ENCODE measurements at places on chromosomes 6 and 20. TPM values are rescaled to one million over a fixed set of nuclear protein-coding genes. Genes with fewer than 3 reads are reported as not detected.

OR2H2 gene
- not detected for total RNA-seq

OPRM1 gene
- total RNA-seq: not detected

FAM110A gene
- 3.6 TPM for total RNA-seq

GRCh38 chr20:44264287-44264686 is 17.2 kb downstream of the GDAP1L1 start:
- no peak for DNase-seq

DNA sequence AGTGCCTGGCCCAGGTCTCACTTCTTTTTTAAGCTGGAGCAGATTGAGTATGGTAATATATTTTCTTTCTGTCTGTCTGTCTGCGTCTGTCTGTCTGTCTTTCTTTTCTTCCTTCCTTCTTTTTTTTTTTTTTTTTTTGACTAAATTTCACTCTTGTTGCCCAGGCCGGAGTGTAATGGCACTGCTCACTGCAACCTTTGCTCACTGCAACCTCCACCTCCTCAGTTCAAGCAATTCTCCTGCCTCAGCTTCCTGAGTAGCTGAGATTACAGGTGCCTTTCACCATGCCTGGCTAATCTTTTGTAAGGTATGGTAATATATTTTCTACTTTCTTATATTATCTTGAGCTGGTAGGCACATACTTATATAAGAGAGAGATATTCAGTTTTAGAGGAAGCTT is 196.3 kb upstream of the MARCKS start:
- no peak for DNase-seq

ENPP4 gene
- total RNA-seq: 5.8 TPM

DNA sequence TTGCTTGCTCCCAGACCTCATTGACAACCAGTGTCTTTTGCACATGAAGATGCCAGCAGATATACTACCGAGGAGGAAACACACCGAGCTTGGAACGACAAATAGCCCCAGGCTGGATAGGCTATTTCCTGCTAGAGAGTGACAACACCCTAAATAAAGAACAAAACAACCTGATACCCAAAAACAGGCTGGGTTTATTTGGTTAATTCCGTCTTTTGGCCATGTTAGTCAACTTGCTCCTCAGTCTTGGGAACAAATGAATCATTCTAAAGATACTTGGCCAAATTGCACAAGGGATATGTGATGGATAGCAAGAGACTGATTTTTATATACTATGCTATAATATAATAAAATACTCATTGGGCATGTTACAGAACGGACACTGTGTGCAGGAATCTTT is 11.5 kb upstream of the MUC22 start:
- DNase-seq: no peak

CSTF1 gene
- 15.6 TPM for total RNA-seq

DNA sequence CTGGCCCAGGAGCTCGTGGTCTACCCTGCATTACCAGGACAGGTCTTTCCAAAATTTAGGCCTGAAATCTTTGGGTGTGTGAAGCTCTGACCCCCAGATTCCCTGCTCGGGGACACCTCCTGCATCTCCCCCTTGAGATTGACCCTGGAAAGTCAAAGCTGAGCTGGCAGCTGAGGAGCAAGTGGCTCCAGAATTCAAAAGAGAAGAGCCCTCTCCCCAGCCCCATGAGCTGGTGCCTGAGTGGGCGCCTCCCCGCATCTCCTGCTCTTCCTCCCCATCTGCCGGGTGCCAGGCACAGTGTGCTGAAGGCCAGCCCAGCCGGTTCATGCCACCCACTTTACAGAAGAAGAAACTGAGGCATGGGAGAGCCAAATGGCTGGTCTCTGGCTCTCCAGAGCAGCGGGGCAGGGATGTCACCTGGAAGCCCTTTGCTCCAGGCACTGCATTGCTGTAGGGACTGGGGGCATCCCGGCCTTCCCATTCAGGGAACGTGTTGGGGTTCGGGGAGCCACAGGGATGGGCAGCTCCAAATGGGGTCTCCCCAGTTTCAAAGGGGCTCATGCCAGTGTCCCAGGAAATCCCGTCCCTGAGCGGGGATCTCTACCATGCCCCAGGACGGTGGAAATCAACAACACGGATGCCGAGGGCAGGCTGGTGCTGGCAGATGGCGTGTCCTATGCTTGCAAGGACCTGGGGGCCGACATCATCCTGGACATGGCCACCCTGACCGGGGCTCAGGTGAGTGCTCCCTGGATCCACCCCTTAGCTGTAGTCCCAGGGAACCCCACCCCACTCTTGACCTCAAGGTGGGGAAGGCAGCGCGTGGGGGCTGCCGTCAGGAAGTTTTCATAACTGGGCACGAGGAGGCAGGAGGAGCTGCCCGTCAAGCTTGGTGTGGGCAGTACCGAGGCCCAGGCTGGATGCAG is 20.5 kb downstream of the NPEPL1 start:
- DNase-seq: no peak

DNA sequence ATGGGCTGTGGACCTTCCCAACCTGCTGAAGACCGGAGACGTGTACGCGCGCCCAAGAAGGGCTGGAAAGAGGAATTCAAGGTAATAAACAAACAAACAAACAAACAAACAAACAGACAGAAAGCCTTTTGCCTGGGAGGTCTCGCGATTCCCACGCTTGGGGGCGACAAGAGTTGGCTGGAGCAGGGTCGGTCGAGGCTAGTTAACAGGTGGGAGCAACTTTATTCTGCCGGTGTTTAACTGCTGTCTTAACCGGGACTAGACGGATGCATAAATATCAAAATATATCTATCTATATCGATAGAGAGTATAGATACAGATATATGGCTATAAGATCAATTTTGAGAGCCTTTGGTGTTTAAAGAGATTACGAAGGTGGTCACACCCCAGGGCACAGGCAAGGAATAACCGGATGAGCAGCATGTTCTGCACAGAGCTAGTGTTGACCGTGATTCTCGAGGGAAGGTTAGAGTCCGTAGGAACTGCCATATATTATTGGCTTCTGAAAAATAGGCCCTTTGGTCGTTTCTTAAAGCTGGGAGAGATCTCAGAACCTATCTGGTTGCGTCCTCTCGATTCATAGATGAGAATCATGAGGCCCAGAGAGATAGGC is 514 bp downstream of the STMND1 start:
- no peak for DNase-seq

HDGFL1 gene
- not detected for total RNA-seq

EZR gene
- total RNA-seq: 48.6 TPM

CST4 gene
- total RNA-seq: not detected

DNA sequence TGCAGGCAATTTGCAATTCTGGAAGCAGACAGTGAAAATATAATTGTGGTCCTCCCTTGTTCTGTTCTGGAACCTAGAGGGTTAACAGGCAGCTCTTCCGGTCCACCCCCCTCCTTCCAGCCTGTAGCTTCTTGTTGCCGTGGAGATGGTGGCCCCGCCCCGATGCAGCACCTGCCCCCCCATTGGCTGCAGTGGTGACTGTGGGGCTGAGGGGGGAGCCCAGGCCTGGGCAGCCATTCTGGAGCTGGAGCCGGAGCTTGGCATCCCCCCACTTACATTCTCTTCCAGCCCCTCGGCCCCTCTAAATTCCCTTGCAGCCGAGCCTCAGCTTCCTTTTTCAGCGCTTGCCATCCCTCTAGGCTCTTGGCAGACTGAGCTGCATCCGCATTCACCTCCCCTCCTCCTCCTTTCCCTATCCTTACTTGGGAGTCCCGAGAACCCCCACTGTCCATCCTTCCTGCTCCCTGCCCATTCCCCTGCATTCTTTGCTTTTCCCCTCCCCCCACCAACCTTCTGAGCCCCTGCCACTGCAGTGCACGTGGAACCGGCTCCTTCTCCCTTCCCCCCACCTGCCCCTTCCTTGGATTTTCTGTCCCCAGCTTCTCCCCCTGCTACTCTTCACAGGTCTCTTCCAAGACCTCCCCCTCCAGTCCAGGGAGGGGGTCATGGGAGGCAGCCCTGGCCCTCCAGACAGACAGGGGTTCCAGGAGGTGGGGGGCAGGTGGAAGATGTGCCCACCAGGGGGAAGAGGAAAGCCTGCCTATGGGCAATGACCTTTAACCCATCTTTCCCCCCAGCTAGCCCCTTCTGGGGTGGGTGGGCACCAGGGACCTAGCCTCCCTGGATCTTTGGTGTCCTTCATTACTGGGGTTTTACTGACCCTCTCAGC is 11.4 kb downstream of the SYNGAP1 start:
- no peak for DNase-seq

DNA sequence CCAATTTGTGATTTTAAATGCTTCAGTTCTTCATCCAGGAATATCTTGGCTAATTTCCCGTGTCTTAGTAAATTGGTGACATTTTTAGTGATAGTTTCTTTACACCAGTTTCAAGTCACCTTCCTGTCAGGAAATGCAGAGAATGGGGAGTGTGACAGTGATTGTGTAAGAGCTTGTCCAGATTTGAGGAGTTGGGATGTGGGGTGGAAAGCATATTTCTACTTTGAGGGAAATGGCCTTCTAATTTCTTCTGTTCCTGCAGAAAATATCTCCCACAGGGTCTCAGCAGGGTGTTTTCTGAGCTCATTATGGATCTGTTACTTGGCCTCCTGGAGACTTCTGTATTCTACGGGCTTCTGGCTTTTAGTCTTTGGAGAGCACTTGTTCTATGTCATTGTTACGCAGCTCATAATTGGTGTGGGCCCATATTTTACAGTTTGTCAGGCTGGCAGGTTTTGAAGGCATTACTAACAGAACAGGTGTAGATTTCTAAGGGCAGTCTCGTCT is 65.6 kb downstream of the TMEM200A start:
- DNase-seq: no peak

DNA sequence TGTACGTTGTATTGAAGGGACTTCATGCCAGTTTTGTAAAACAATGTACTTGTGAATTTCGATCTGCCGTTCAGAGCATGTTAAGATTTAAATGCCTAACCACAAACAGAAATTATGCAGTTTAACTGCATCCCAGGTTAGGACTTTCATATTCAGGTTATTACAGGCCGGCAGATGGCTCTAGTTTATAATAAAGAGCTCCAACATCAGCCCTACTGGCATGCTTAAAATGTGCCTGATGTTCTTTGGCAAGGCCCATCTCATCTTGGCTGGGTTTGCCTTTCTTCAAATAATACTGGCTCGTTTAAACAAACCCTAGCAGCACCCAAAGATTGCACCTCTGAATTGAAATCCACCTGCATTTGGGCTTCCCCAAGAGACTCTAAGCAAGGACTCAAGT is 169.3 kb upstream of the RIN2 start:
- DNase-seq: no peak

DNA sequence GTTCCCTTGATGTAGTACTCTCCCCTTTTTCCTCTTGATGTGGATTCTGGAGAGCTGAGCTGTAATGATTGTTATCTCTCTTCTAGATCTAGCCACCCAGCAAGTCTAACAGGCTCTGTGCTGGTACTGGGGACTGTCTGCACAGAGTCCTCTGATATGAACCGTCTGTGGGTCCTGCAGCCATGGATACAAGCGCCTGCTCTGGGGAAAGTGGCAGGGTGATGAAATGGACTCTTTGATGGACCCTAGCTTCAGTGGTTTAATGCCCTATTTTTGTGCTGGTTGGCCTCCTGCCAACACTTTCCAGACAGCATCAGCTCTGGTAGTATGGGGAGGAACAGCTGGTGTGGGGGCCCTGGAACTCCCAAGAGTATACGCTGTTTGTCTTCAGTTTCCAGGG is 216.3 kb downstream of the ADGRG6 start:
- no peak for DNase-seq

GRCh38 chr6:99550046-99550748 is 18.3 kb downstream of the CCNC start:
- no peak for DNase-seq

GRCh38 chr20:59662161-59662560 is 57.8 kb downstream of the PHACTR3 start:
- DNase-seq: no peak

- DNase-seq: peak; percentile 93
These were observed 46.8 kb downstream of the PCNA start for GRCh38 chr20:5072756-5073659.

GRCh38 chr20:10949930-10950783 is 276.4 kb upstream of the JAG1 start:
- DNase-seq: no peak

DNA sequence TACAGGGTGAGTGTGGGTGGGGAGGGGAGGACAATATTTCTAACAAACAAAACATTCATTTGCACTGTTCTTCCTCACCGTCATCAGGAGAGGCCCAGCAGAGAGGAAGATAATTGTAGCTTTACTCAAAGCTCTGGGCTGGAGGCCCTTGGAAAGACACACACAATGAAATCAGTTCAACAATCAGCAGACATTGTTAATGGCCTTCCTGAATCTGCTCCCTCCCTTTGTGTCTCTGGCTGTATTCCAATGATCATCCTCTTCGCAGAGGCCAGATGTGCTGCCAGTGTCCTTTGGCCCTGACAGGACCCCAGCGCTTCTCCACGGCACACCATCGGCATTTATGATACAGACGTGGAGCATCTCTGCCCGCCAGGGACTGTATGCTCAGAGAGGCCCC is 44.6 kb upstream of the LRFN2 start:
- no peak for DNase-seq

- DNase-seq: no peak
These were observed 28.9 kb downstream of the GPRC6A start for GRCh38 chr6:116799945-116800344.

GRCh38 chr6:167093406-167093921 is 29.4 kb upstream of the CCR6 start:
- no peak for DNase-seq

PROKR2 gene
- total RNA-seq: not detected

GRCh38 chr20:21699216-21699508 is 6.3 kb upstream of the PAX1 start:
- no peak for DNase-seq

DNA sequence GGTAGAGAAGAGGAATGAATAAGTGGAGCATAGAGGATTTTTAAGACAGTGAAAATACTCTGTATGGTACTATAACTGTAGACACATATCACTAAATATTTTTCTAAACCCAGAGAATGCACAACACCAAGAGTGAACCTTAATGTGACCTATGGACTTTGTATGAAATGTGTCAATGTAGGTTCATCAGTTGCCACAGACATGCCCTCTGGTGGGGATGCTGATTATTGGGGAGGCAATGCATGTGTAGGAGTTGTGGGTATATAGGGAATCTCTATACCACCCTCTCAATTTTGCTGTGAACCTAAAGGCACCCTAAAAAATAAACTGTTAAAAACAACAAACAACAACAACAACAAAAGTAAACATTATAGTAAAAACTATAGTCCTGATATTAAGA is 293.7 kb downstream of the RNF144B start:
- no peak for DNase-seq

CAGE1 gene
- not detected for total RNA-seq

ADAM33 gene
- 0.24 TPM for total RNA-seq

DNA sequence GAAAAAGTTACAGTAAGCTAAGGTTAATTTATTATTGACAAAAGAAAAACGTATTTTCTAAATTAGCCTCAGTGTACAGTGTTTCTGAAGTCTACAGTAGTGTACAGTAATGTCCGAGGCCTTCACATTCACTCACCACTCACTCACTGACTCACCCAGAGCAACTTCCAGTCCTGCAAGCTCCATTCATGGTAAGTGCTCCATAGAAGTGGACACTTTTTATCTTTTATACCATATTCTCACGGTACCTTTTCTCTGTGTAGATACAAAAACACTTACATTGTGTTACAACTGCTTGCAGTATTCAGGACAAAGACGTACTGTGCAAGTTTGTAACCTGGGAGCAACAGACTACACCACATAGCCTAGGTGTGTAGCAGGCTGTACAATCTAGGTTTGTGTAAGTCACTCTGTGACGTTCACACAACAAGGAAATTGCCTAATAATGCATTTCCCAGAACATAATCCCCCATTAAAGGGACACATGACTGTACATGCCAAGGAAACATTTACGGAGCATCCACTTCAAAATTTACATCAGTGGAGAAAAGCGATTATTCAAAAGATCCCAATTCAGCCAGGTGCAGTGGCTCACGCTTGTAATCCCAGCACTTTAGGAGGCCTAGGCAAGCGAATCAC is 133.4 kb downstream of the BANF2 start:
- no peak for DNase-seq

ZSCAN31 gene
- 5.6 TPM for total RNA-seq

- DNase-seq: no peak
These were observed 449.6 kb upstream of the POU3F2 start for GRCh38 chr6:98384801-98385200.
